ENCODE measurements at places on chromosomes 12 and 14. TPM values are rescaled to one million over a fixed set of nuclear protein-coding genes. Genes with fewer than 3 reads are reported as not detected.

DNA sequence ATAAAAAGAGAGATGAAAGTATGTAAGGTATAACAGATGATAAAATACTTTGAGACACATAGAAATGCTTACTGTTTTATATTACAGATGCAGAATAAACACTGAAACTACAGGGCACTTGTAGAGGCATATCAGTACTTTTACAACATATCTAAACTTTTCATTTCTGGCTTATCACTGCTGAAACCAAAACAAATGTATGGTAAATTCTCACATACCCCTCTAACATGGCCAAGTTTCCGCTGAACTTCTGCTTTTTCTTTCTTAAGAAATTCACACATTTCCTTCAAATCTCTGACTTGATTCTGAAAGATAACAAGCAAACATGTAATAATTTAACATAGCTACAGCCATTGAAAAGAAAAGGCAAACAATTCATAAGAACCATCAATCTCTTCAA, 33.3 kb upstream of the C12orf50 start:
- DNase-seq, result no peak

GRCh38 chr14:92224358-92224954, 98.5 kb upstream of the SLC24A4 start:
- no peak for DNase-seq

- no peak for DNase-seq
These were observed 5.9 kb downstream of the RIN3 start for GRCh38 chr14:92519246-92520101.

GRCh38 chr14:58332561-58332960, 34.2 kb downstream of the ARID4A start:
- no peak for DNase-seq

GRCh38 chr12:34219046-34219770, 196.9 kb downstream of the ALG10 start:
- DNase-seq, result peak; percentile 10

GRCh38 chr12:128393346-128393745, 126.4 kb downstream of the TMEM132C start:
- no peak for DNase-seq

- peak; percentile 29 for DNase-seq
These were observed 10.2 kb downstream of the EP400 start for GRCh38 chr12:131959641-131960589.

DNA sequence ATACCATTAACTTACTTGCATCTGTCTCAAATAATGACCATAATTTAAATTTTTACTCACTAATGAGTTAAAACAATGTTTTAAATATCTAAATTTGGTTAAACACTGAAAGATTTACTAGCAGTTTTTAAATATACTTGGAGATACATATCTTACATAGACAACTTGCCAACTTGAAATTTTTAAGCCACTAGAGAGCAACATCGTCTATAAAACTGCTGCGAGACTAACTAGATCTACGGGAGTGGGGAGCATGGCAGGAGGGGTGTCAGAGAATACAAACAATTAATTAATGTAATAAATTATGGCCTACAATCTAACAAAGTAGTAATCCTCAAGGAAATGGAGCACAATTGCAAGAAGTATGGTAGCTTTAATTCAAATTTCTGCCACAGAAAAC, 120.4 kb downstream of the LRRIQ1 start:
- DNase-seq, result no peak

- DNase-seq, result peak; percentile 78
These were observed 192.6 kb upstream of the BCL2L14 start for GRCh38 chr12:11877869-11878780.

- peak; percentile 41 for DNase-seq
These were observed 155.6 kb downstream of the SLC6A15 start for GRCh38 chr12:84756961-84757360.

- DNase-seq, result no peak
These were observed 82.5 kb downstream of the NT5DC3 start for GRCh38 chr12:103758310-103759089.

- DNase-seq, result no peak
These were observed 39.5 kb downstream of the WASHC3 start for GRCh38 chr12:102022286-102022685.

The CHD8 gene
- 50.1 TPM for total RNA-seq

GRCh38 chr12:29591140-29592020, 93.9 kb upstream of the OVCH1 start:
- no peak for DNase-seq

The E2F7 gene
- 18.0 TPM for total RNA-seq

The MUCL1 gene
- total RNA-seq, result not detected

DNA sequence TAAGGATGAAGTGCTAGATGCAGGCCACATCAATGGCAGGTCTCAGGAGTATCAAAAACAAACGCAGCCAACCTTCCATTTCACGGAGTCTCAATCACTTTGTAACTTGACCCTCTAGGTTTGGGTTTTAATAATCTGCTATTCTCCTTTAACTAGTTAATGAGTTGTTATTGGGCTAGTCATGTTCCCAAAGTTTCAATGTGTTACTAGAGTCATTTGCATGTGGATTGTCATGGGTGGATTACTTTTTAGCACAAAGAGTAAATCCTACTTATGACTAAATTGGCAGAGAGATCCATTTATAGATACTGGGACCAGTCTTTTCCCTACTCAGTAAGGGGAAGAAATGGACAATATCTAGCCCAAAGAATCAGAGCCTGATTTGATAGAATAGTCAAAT, 151.0 kb downstream of the BCAT1 start:
- no peak for DNase-seq

- DNase-seq, result no peak
These were observed 251.3 kb downstream of the ALX1 start for GRCh38 chr12:85531341-85531740.

DNA sequence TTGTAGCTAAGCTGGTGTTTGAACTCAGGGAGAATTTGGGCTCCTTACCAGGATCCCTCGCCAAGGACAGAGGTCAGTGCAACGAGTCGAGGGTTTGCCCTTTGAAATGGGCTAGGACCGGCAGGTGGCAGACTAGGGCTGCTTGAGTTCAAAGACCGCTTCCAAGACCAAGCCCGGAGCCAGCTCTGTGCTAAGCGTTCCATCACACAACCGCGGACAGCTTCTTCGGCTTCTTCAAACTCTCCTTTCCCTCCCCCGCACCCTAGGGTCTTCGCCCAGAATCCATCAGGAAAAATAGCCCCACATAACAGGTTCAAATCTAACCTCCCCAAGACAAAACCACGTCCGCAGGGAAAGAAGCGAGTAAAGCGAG, 705 bp upstream of the FLVCR2 start:
- DNase-seq, result peak; percentile 82
